ENCODE measurements at places on chromosomes 5 and 9. TPM values are rescaled to one million over a fixed set of nuclear protein-coding genes. Genes with fewer than 3 reads are reported as not detected.

FBLL1 gene
- 6.4 TPM for total RNA-seq

BHMT gene
- total RNA-seq: 0.25 TPM

GPR150 gene
- total RNA-seq: 0.87 TPM

NCS1 gene
- total RNA-seq: 5.2 TPM

RABGAP1 gene
- 94.0 TPM for total RNA-seq

PCDHA1 gene
- 2.6 TPM for total RNA-seq

PCDHGA3 gene
- total RNA-seq: 31.8 TPM

MYOT gene
- total RNA-seq: 0.79 TPM

NLN gene
- total RNA-seq: 10.1 TPM

SPARC gene
- total RNA-seq: 2,585 TPM

AQP7 gene
- total RNA-seq: 19.1 TPM

MAPK9 gene
- total RNA-seq: 54.3 TPM

GDNF gene
- 0.37 TPM for total RNA-seq

C9orf40 gene
- total RNA-seq: 14.6 TPM

DNA sequence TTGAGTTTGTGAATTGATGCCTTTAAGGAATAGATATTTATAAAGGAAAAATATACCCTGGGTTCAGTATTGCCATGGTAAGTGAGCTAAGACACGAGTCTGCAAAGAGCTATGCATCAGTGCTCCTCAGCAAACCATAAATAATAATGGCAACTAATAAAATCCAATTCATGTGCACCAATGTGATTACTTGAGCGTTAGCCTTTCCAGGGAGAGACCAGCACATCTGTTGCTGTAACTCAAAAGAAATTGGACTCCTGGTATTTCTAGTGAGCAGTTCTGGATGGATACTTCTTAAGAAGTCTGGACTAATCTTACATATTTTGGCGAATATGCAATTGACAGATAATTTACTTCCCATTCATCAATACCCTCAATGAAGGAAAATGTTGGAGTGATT is 373.3 kb downstream of the ARHGEF28 start:
- no peak overlapping the region for H3K27ac ChIP-seq
- H3K4me3 ChIP-seq: no peak overlapping the region
- no peaks in the 10 kb centered on the region for H3K27me3 ChIP-seq
- H3K36me3 ChIP-seq: no peaks in the 10 kb centered on the region
- DNase-seq: no peak
- no peaks in the 10 kb centered on the region for H3K4me1 ChIP-seq

DNA sequence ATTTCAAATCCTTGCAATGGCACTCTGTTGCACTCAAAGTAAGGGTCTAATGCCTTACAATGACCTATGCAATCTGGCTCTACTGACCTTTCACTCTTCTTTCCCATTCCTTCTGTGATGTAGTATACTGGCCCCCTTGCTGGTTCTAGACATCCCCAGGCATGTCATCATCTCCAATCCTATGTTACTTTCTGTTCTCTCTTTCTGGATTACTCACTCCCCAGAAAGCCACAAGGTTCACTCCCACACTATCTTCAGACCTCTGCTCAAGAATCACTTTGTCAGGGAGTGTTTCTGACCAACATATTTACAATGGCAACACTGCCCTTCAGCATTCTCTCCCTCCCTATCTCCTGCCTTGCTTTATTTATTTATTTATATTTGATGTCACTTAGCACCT is 802.2 kb upstream of the WWC1 start:
- no peaks in the 10 kb centered on the region for H3K27me3 ChIP-seq
- H3K27ac ChIP-seq: no peak overlapping the region
- H3K4me3 ChIP-seq: no peak overlapping the region

GRCh38 chr5:12861886-12862654 is 957.8 kb upstream of the CTNND2 start:
- no peak overlapping the region for H3K4me3 ChIP-seq
- H3K27me3 ChIP-seq: no peaks in the 10 kb centered on the region
- H3K36me3 ChIP-seq: no peaks in the 10 kb centered on the region
- no peaks in the 10 kb centered on the region for H3K4me1 ChIP-seq
- DNase-seq: no peak
- no peak overlapping the region for H3K27ac ChIP-seq

DNA sequence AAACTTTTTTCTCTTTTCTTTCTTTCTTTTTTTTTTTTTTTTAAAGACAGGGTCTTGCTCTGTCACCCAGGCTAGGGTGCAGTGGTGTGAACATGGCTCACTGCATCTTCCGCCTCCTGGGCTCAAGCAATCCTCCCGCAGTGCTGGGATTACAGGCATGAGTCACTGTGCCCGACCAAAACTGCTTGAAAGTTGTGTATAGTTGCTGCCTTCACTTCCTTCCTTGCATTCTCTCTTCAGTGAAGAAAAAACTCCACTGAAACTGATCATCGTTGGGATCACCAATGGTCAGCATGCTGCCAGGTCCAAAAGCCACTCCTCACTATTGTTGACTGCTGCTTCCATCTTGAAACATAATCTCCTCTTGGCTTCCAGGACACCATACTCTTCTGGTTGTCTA is 66.6 kb upstream of the CTNNA1 start:
- no peaks in the 10 kb centered on the region for H3K27me3 ChIP-seq
- H3K27ac ChIP-seq: no peak overlapping the region
- no peak for DNase-seq
- H3K4me1 ChIP-seq: no peaks in the 10 kb centered on the region

GRCh38 chr5:180785794-180786221 is 16.8 kb downstream of the MGAT1 start:
- no peaks in the 10 kb centered on the region for H3K27me3 ChIP-seq
- peaks cover 67% of the 10 kb centered on the region for H3K4me1 ChIP-seq

GRCh38 chr5:142087920-142088679 is 20.5 kb upstream of the NDFIP1 start:
- H3K4me1 ChIP-seq: peaks cover 25% of the 10 kb centered on the region
- H3K4me3 ChIP-seq: no peak overlapping the region
- DNase-seq: peak; percentile 69
- no peaks in the 10 kb centered on the region for H3K36me3 ChIP-seq
- no peaks in the 10 kb centered on the region for H3K27me3 ChIP-seq

- DNase-seq: no peak
- no peaks in the 10 kb centered on the region for H3K4me1 ChIP-seq
- no peak overlapping the region for H3K4me3 ChIP-seq
- no peak overlapping the region for H3K27ac ChIP-seq
- no peaks in the 10 kb centered on the region for H3K36me3 ChIP-seq
Measured at GRCh38 chr9:69425136-69425801, 100.3 kb downstream of the ENTREP1 start.

DNA sequence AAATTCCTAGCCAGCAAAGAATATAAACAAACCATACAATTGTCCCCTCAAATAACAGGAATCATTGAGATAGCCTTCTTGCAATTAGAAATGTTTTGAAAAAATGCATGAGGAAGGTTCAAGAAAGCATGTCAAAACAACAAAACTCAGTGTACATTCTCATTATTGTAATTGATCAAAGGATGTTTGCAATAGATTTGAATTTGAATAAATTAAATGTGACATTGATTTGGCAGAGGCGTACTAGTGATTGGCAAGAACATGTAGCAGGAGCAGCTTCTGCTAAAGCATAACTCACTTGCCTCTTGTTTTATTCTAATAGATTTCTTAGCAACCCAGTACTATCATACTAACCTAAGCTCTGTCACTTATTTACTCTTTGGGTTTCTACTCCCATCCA is 19.9 kb downstream of the SMIM15 start:
- no peak overlapping the region for H3K27ac ChIP-seq
- H3K4me1 ChIP-seq: no peaks in the 10 kb centered on the region
- no peak overlapping the region for H3K4me3 ChIP-seq
- DNase-seq: no peak
- no peaks in the 10 kb centered on the region for H3K27me3 ChIP-seq

GRCh38 chr9:80932947-80933780 is 756.2 kb downstream of the TLE1 start:
- no peaks in the 10 kb centered on the region for H3K36me3 ChIP-seq
- H3K4me3 ChIP-seq: no peak overlapping the region
- peaks cover 4% of the 10 kb centered on the region for H3K4me1 ChIP-seq

GRCh38 chr5:14932902-14933469 is 61.4 kb upstream of the ANKH start:
- H3K36me3 ChIP-seq: no peaks in the 10 kb centered on the region
- H3K27ac ChIP-seq: no peak overlapping the region
- H3K4me3 ChIP-seq: no peak overlapping the region
- no peak for DNase-seq
- peaks cover 5% of the 10 kb centered on the region for H3K4me1 ChIP-seq
- no peaks in the 10 kb centered on the region for H3K27me3 ChIP-seq

- H3K36me3 ChIP-seq: no peaks in the 10 kb centered on the region
- H3K4me1 ChIP-seq: no peaks in the 10 kb centered on the region
- no peak overlapping the region for H3K4me3 ChIP-seq
- no peaks in the 10 kb centered on the region for H3K27me3 ChIP-seq
- no peak for DNase-seq
Measured at GRCh38 chr5:38825494-38825893, 20.3 kb upstream of the OSMR start.

- H3K36me3 ChIP-seq: no peaks in the 10 kb centered on the region
- no peaks in the 10 kb centered on the region for H3K27me3 ChIP-seq
- H3K27ac ChIP-seq: no peak overlapping the region
- no peak for DNase-seq
- peaks cover 5% of the 10 kb centered on the region for H3K4me1 ChIP-seq
Measured at GRCh38 chr5:143186623-143187022, 216.9 kb downstream of the NR3C1 start.

DNA sequence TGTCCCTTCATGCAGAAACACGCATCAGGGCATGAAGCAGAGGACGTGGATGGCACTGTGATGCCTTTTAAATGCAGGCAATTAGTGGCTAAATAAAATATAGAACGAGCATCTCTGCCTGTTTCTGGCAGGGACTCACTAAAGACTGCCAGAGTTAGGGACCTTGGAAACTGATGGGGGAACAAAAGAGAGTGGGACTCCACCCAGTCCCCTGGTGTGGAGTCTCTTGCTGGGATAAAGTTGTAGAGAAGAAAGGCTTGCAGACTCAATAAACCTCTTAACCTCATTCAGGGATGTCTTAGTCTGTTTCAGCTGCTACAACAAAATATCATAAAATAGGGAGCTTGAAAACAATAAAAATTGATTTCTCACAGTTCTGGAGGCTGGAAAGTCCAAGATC is 87.6 kb upstream of the ARAP3 start:
- no peaks in the 10 kb centered on the region for H3K36me3 ChIP-seq
- no peak for DNase-seq
- H3K27me3 ChIP-seq: no peaks in the 10 kb centered on the region
- H3K4me3 ChIP-seq: no peak overlapping the region

GRCh38 chr9:121185774-121186403 is 15.8 kb downstream of the RAB14 start:
- no peaks in the 10 kb centered on the region for H3K27me3 ChIP-seq
- no peak overlapping the region for H3K4me3 ChIP-seq
- no peak overlapping the region for H3K27ac ChIP-seq
- H3K36me3 ChIP-seq: no peaks in the 10 kb centered on the region
- DNase-seq: no peak
- H3K4me1 ChIP-seq: peaks cover 5% of the 10 kb centered on the region

- H3K27ac ChIP-seq: no peak overlapping the region
- H3K36me3 ChIP-seq: no peaks in the 10 kb centered on the region
- H3K4me3 ChIP-seq: no peak overlapping the region
- H3K27me3 ChIP-seq: no peaks in the 10 kb centered on the region
- no peak for DNase-seq
Measured at GRCh38 chr9:101848485-101848919, 110.1 kb upstream of the GRIN3A start.

- DNase-seq: no peak
- no peaks in the 10 kb centered on the region for H3K27me3 ChIP-seq
- no peaks in the 10 kb centered on the region for H3K4me1 ChIP-seq
- no peak overlapping the region for H3K27ac ChIP-seq
Measured at GRCh38 chr9:110073356-110073905, 134.5 kb downstream of the C9orf152 start.

DNA sequence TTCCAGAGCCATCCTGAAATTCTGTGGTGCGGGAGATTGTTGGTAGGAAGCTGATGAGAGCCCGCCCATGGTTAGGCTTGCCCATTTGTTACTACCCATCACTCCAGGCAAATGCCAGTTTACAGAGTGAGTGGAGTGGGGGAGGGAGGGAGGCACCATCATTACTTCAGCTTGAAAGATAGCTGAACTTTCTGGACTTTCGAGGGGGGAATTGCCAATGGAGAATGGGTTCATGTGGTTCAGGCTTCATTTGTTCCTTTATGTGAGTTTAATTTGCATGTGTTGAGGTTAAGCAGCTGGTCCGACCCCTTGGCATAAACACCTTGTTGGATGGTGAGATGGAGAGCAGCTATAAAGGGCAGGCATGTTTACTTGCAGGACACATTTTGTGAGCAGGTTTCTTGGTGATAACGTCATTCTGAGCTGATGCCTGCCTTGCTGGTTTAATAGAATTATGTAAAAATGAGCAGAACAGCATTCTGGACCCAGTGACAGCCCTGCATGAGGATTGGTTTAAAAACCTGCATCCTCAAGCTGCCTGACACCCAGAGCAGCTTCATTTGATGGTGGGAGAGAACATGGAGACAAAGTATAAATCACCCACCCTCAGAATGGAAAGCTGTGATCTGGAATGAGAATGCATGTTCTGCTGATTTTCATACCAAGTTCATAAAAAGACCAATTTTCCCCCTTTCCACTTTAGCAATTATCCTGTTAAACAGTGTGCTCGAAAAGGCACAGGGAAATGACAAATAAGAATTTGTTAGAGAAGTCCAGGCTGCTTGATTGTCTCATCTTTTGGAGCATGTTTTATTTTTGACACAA is 106.3 kb downstream of the TRIO start:
- no peak overlapping the region for H3K27ac ChIP-seq
- no peak overlapping the region for H3K4me3 ChIP-seq
- no peaks in the 10 kb centered on the region for H3K27me3 ChIP-seq
- H3K36me3 ChIP-seq: no peaks in the 10 kb centered on the region
- no peak for DNase-seq

GRCh38 chr5:132110930-132111329 is 37.3 kb downstream of the CSF2 start:
- H3K27ac ChIP-seq: no peak overlapping the region
- no peaks in the 10 kb centered on the region for H3K4me1 ChIP-seq
- H3K4me3 ChIP-seq: no peak overlapping the region
- no peak for DNase-seq
- no peaks in the 10 kb centered on the region for H3K27me3 ChIP-seq
- H3K36me3 ChIP-seq: no peaks in the 10 kb centered on the region

DNA sequence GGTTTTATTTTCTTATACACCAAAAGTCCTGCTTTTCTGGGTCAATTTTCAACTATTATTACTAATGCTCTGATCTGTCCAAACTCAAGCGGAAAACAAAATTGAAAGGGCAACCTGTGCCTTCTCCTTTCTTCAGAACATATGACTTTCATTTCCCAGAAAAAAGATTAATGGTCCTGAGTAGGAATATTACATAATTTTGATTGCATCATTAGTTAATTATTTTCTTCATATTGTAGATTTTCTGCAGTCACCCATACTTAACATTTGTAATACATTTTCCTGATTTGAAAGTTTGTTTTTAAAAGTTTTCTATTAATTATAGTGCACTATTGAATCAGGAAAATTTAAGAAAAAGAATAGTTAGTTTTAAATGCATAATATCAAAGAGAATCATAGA is 1.7 kb upstream of the PCDHB8 start:
- no peaks in the 10 kb centered on the region for H3K4me1 ChIP-seq
- no peaks in the 10 kb centered on the region for H3K27me3 ChIP-seq
- H3K36me3 ChIP-seq: no peaks in the 10 kb centered on the region
- H3K27ac ChIP-seq: no peak overlapping the region
- DNase-seq: no peak

All from testis (tissue), 5 donors.